ENCODE measurements at places on chromosomes 12 and 14.

- DNase-seq, result no peak
These were observed 12.4 kb upstream of the PRKAG1 start for GRCh38 chr12:49030714-49031572.

DNA sequence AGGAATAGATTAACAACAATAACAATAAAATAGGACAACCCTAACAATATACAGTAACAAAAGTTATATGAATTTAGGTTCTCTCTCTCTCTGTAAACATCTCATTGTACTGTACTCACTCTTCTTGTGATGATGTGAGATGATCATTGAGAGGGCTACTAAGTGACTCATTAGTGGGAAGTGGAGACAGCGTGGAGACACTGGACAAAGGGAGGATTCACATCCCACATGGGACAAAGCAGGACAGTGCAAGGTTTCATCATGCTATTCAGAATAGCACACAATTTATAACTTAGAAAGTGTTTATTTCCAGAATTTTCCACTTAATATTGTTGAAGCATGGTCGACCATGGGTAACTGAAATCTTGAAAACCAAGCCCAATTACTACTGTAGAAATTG is 26.0 kb upstream of the SPATA7 start:
- no peak for DNase-seq

- no peak for DNase-seq
These were observed 48.8 kb upstream of the FOXN3 start for GRCh38 chr14:89465876-89466275.

DNA sequence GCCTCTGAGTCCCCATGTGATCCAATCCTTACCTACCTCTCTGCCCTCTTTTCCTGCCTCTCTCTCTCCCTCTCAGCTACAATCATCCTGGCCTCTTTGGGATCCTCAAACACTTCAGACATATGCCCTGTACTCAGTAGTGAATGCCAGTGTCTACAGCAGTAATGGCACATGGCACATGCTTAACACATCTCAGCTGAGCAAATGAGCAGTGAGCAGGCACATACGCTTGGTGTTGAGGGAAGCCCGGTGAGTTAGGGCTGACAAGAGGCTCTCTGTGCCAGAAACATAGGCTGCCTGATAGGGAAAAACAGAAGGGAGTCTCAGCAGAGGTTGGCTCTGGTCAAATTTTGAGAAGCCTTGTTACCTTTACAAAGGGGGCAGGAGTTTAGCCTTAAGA is 409.1 kb downstream of the TMEM132D start:
- DNase-seq, result no peak

GRCh38 chr12:97638739-97639138 is 176.1 kb downstream of the RMST start:
- DNase-seq, result no peak

- DNase-seq, result no peak
These were observed 21.3 kb downstream of the SSH1 start for GRCh38 chr12:108835860-108836634.

GRCh38 chr14:24838945-24839616 is 205.1 kb upstream of the GZMB start:
- DNase-seq, result no peak

DNA sequence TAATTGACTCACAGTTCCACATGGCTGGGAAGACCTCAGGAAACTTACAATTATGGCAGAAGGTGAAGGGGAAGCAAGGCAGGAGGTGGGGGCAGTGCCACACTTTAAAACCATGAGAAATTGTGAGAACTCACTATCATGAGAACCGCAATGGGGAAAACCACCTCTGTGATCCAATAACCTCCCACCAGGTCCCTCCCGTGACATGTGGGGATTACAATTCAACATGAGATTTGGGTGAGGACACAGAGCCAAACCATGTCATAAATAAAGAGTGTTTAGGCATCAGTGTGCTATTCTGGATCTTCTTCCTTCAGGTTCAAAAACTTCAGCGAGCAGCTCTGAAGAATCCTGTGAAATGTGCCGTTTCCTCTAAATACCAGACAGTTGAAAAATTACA is 9.7 kb downstream of the DDX47 start:
- no peak for DNase-seq

DNA sequence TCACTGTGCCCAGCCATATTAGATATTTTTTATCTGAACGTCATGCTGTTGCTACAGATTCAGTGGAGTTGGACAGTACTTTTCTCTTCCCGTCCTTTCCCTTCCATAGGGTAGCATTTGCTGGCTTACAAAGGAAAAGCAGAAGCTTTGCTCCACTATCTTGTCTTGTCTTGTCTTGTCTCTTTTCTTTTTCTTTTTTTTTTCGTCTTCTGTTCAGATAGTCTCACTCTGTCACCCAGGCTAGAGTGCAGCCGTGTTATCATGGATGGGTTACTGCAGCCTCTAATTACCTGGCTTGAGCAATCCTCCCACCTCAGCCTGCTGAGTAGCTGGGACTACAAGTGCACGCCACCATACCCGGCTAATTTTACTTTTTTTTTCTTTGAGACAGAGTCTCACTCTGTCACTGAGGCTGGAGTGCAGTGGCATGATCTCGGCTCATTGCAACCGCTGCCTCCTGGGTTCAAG is 21.1 kb downstream of the OR10G3 start:
- no peak for DNase-seq

- no peak for DNase-seq
These were observed 10.9 kb upstream of the CPM start for GRCh38 chr12:68943848-68944247.

- DNase-seq, result peak; percentile 52
These were observed 119.2 kb upstream of the EVL start for GRCh38 chr14:99945732-99946651.

DNA sequence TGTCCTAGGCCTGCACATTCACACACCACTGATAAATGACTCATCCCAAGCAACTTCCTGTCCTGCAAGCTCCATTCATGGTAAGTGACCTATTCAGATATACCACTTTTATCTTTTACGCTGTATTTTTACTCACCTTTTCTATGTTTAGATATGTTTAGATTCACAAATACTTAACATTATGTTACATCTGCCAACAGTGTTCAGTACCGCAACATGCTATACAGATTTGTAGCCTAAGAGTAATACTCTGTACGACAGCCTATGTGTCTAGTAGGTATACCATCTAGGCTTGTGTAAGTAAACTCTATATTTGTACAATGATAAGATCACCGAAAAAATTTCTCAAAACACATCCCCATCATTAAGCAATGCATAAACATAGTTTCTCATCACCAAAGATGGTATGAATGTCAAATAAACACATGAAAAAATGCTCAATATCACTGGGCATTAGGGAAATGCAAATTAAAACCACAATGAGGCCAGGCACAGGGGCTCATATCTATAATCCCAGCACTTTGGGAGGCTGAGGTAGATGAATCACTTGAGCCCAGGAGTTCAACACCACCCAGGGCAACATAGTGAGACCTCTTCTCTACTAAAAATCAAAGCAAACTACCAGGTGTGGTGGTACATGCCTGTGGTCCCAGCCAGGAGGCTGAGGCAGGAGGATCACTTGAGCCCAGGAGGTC is 20.7 kb downstream of the ATXN2 start:
- no peak for DNase-seq

- DNase-seq, result no peak
These were observed 338.8 kb downstream of the DPF3 start for GRCh38 chr14:72554994-72555608.

DNA sequence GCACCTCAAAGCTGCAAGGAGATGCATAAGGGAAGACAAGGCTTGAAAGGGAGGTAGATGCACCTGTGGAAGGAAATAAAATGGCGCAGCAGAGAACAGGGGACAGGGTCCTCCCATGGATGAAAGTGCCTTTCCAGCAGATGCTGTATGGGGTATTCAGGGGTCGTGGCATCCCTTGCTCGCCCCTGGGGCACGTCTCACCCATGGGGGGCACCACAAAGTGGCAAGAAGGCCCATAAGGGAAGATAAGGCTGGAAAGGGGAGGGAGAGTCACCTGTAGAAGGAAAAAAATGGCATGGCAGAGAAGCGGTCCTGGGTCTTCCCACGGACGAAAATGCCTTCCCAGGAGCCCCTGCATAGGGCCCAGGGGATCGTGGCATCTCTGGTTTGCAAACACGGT is 265.1 kb downstream of the ALG10 start:
- no peak for DNase-seq

DNA sequence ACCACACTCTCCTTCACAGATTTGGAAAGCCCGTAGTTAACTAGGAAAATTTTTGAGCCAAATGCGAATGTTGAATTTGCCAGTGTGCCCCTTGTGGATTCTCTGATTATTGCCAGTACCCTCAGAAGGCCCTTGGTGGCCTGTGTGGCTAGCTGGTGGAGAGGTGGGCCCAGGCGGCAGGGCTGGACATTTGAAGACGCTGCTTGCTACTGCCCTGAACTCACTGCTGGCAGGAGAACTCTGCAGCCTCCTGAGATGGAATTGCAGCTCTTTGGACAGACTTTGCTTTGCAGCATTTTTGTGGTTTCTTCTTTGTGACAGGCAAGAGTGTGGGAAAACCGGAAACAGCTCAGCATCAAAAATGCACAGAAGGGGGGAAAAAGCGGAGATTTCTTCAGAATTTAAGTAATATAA is 97.6 kb downstream of the TGFB3 start:
- no peak for DNase-seq

- no peak for DNase-seq
These were observed 23.3 kb downstream of the RTRAF start for GRCh38 chr14:52012635-52013034.

DNA sequence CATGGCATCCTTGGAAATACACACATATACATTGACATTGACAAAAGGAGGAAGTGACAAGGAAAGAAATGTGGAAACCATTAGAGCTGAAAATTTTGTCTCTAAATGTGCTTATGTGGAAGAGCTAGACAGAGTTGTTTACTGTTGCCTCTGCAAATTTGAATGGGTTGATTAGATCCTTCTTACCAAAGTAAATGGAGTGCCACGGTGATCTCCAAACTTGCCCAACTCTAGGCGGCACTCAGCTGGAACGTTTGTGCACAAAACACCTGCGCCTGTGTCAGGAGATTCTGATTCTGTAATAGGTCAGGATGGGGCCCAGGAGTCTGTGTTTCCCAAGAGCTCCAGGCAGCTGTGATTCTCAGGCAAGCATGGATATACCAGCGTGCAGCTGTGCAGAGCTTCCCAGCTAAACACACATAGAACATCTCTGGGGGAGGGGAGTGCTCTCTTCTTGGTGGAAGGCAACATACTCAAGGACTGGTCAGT is 77.8 kb upstream of the BDKRB2 start:
- no peak for DNase-seq

- no peak for DNase-seq
These were observed 8.5 kb upstream of the LTBP2 start for GRCh38 chr14:74620497-74620921.

GRCh38 chr14:100557658-100558057 is 29.6 kb downstream of the BEGAIN start:
- peak; percentile 56 for DNase-seq

- no peak for DNase-seq
These were observed 23.2 kb upstream of the RIN3 start for GRCh38 chr14:92490239-92490959.

- no peak for DNase-seq
These were observed 37.8 kb upstream of the DYNC1H1 start for GRCh38 chr14:101926620-101927019.

DNA sequence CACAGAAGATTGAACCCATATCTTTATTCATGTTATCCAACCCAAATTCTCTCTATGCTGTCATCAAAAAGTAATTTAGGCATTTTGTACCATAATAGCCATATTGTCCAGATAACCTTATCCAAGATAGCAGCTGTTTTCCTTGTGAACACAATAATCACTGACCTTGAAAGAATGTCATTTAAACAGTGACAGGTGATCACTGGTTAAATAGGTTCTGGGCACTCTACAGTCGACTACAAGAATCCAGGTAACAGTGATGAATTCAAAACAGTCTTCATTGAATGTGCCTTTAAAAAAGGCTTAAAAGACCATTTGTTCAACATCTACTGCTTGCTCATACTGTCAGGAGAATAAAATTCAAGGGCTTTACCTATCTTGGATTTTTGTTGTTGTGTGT is 4.6 kb upstream of the SPX start:
- DNase-seq, result no peak

DNA sequence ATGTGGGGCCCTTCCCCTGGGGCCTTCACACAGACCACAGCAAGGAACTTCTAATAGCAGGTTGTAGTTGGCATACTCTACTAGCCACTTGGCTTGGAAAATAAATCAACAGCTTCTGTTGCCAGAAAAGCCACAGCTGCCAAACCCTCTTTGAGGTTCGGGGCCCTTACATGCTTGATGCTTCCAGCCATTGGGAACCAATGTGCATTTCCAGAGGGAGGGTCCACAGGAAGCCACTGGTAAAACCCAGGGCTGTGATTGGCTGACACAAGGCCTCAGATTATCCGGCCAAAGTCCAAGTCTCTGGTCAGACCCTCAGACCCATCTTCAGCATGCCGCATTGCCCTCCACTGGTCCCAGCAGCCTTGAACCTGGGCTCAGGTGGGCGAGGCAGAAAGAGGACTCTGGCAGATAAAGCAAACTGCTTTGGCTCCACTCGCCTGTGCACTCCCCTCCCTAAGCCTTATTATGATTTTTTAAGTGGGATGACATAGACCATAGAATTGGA is 214.4 kb downstream of the BCL11B start:
- DNase-seq, result no peak

- DNase-seq, result no peak
These were observed 33.7 kb downstream of the FAM177A1 start for GRCh38 chr14:35079742-35080141.

DNA sequence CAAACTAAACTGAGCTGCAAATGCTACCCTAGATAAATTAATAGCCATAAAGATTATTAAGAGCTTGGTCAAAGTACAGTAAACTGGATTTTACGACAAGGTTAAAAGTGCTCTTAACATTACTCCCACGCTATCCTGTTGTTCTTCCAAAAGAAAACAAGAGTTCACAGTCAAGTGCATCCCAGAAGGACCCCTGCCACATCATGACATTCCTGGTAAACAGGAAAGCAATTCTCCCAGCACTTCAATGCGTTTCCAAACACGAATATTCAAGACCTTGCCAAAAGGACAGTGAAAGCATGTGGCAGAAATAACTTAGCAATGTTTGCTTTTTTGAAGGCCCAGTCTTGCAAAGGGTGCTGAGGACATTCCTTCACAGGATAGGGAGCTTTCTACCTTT is 11.2 kb downstream of the SPRING1 start:
- DNase-seq, result no peak

DNA sequence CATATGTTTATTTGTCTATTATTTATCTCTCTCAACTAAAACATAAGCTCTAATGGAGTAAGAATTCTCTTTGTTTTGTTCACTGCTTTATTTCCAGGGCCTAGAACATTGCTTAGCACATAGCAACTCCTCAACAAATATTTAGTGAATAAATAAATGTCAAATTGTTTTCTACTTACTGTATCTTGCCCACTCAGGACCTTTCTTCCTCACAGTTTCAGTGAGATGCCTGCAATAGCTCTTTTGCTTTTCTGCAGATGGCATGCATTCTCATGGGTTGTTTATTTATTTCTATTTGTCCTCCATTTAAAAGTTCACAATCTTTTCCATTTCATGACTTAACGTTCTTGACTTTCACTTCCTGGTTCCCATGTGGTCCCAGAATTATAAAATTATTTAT is 94.9 kb upstream of the TTC7B start:
- DNase-seq, result no peak

GRCh38 chr14:88003425-88003824 is 1.5 kb upstream of the GPR65 start:
- DNase-seq, result no peak

Data from RPMI8226 (cell line).